ENCODE measurements at places on chromosomes 16 and 17.

DNA sequence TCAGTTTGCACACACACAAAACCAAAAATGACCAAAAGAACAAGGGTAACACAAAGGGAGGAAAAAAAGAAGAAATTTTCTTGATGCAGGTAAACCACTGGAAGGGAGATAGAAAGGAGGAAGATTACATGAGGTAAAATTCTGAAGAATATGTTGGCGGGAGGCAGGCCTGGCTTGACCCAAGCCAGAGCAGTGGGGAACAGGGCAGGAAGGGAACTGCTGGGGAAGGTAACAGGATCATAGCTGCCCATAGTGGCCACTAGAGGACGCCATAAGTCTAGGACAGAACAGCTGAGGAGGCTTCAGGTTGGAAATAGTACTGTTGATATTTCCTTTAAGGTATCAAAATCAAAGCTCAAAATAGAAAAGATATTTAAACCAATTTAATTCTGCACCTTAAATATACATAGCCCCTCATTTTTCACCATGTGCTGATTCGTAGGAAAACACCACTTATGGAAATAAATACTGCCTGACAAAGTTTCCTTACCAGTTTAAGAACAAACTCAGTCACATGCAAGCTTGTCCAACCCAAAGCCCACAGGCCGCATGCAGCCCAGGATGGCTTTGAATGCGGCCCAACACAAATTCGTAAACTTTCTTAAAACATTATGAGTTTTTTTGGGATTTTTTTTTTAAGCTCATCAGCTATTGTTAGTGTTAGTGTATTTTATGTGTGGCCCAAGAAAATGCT is 15.5 kb downstream of the VPS35 start:
- no peak for DNase-seq

GRCh38 chr16:58018803-58019202 is 6.8 kb upstream of the MMP15 start:
- DNase-seq = no peak

GRCh38 chr17:73822371-73822770 is 178.1 kb upstream of the SDK2 start:
- no peak for DNase-seq

GRCh38 chr16:23801378-23801777 is 34.4 kb upstream of the PRKCB start:
- DNase-seq = peak; percentile 56

GRCh38 chr17:58564971-58565370 is 50.5 kb upstream of the MTMR4 start:
- DNase-seq = no peak

- DNase-seq = no peak
These were observed 2.5 kb upstream of the CDYL2 start for GRCh38 chr16:80806927-80807340.

- DNase-seq = no peak
These were observed 5.1 kb upstream of the GGT6 start for GRCh38 chr17:4565209-4566141.

DNA sequence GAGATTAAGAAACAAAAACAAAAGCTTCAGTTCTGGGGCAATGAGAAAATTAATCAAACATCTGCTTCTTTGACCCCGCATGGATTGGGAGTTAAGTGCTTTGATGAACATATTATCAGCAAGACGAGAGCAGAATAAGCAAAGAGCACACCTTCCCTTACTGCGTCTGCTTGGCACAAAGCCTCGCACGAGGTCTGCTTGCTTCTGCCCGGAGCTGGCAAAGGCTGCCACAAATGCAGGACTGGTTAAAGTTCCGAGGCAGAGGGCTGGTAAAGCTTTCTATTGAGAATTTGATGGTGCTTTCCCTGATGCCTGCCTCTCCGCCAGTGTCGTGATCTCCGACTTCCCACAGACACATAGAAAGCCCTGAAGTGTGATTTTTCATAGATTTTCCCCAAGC is 17.0 kb downstream of the VAT1L start:
- no peak for DNase-seq

DNA sequence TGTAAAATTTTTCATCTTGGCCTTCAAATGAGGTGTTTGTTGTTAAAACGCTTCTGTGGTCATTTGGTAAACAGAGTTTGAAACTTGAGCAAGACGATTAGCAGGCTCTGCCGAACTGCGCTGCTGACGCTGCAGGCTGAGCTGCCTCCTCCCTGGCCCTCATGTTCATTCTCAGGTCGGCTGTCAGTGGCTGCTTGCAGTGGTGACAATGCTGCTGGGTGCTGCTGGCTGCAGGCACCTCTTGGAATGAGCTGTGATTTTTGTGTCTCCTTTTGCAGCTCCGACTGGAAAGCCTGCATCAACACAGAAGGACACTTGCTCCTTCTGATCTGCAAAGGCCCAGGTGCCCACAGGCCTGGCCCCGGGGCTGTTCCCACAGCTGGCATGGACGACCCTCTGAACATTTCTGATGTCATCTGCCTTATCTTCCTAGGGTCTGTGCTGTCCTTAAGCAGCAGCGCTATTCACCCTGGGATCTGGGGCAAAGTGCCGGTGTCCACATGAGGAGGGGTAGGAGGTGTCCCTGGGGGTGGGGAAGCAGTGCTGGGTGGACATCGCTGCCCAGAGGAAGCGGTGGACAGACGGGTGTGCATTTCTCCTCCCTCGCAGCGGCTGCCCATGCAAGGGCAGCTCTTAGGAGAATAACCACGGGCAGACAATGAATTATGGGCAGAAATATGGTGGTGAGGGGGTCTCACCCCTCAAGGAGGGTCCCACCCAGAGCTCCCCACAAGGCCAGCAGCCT is 23.1 kb upstream of the OSGIN1 start:
- no peak for DNase-seq

- DNase-seq = no peak
These were observed 39.9 kb downstream of the CDH1 start for GRCh38 chr16:68776821-68777485.

DNA sequence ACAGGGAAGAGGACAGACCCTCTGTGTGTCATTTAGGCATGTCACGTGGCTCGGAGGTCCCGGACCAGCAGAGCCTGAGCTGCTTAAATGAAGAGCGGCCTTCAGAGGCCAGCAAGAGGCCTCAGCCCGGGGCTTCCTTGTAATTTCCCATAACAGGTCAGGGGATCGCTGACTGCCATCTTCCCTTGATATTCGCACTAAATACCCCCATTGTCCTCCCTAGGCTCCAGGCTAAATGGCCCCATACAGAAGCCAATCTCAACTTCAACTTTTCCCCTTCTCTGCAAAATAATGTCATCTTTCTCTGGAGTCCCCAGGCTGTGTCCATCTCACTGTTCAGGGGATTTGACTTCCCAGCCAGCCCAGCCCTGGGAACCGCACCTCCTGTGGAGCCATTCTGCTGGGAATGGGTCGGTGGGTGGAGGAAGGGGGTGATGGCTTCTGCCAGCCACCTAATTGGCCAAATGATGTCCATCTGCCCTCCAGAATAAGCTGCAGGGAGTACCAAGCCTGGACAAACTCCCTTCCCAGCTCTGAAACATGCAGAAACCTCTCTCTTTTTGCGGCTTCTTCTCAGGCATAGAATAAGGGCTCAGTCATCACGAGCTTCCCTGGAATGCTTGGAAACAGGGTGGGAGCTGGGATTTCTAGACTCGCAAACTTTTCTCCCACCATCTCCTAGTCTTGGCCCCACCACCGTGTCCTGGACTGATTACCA is 129.9 kb downstream of the SDK2 start:
- no peak for DNase-seq

- DNase-seq = no peak
These were observed 40.1 kb downstream of the OMG start for GRCh38 chr17:31256936-31257335.

- no peak for DNase-seq
These were observed 3.7 kb upstream of the PGS1 start for GRCh38 chr17:78374631-78375274.

DNA sequence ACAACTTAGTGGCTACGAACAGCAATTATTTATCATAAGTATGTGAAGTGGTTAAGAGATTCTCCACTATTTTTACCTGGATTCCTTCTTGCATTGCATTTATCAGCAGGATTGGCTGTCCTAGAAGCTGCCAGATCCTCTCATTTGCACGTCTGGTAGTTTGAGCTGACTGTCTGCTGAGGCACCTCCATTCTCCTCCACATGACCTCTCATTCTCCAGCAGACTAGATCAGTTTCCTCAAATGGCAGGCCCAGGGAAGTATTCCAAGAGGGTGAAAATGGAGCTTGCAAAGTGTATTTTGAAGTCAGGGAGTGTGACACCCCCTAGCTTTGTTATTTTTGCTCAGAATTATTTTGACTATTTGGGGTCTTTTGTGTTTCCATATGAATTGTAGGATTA is 870.1 kb downstream of the CDH11 start:
- DNase-seq = no peak

DNA sequence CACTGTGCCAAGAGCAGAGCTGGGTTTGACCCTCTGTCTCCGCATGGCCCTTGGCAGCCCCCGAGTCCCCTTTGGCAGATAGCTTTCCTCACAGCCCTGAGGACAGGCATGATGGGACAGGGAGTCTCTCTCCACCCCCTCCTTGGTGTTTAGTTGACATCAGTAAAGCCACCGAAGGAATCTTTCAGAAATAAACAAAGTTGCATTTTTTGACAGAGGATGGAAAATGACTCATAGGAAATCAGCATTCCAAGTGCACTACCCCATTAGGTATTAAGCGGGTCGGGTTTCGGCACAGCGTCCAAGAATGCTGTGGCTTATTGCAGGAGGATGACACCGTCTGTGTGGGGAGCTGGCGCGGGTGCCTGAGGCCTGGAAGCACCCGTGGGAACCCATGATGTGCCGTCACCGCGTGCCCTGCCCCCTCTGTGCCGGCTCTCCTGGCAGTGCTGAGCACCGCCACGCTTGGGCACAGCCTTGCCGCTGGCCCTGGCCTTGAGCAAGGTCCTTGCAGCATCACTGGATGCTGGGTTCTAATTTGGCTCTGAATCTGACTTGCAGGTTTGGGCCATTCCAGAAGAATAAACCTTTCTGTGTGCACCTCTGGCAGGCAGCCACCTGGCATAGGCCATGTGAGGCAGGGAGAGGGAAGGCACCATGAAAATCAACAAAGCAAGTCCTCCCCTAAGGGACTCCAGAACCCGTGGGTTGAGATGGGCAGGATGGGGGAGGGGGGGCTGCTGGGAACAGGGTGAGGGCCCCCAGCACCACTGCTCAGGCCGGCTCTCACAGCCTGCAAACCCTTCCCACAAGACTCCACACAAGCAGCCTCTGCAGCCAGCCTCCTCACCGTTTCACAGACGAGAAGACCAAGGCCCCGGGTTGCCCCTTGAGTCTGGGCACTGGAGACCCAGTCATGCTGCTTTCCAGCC is 50.5 kb upstream of the ZNF469 start:
- DNase-seq = no peak

DNA sequence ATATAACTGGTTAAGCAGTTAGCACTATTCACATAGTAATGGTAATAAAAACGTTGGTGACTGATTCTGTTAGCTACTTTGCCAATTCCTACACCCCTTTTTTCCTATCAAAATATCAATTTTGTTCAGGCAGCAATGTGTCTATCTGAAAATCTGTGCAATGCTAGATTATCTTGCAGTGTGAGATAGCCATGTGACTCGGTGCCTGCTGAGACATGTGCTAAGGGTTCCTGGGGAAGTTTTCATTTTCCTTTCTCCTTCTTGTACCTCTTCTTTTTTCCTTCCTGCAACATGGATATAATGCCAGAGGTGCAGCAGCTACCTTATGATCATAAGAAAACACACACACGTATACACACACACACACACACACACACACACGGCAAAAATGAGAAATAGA is 100.5 kb upstream of the SHISA6 start:
- DNase-seq = no peak

DNA sequence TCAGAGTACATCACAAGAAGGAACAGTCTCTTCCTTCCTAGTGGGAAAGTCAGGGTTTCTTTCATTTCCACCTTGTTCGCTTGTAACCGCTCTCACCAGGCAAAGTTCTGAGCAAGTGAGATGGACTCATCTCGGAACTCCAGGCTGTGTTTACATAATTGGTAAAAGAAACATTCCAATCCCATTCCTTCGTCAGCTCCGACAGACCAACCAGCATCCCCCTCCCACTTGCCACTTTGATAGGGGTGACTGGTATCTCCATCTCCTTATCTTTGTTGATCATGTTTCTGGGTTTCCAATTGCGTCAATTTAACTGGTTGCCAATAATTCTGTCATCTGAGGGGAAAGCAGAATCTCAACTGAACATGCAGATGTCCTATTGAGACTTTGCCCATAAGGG is 36.8 kb upstream of the LYRM9 start:
- no peak for DNase-seq

DNA sequence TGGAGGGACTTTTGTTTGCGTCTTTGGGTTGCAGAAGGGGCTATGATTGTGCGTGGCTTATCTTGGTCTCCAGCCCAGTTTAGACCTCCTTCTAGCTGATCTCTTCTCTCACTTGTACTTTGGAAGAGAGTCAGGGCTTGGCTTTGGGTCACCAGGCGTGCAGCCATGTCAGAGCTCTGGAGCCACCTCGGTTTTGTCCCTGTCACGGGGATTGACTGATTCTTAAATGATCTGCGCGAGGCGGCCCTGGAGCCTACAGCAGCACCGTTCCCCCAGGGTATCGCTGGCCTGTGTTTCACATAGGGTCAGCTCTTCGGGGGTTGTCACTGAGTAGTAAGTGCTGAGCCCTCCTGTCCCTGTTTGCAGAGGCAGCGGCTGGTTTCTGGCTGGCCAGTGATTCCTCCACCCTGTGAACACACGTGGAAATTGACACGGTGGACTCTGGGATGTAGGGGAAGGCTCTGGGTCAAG is 209.8 kb upstream of the CHMP6 start:
- no peak for DNase-seq

DNA sequence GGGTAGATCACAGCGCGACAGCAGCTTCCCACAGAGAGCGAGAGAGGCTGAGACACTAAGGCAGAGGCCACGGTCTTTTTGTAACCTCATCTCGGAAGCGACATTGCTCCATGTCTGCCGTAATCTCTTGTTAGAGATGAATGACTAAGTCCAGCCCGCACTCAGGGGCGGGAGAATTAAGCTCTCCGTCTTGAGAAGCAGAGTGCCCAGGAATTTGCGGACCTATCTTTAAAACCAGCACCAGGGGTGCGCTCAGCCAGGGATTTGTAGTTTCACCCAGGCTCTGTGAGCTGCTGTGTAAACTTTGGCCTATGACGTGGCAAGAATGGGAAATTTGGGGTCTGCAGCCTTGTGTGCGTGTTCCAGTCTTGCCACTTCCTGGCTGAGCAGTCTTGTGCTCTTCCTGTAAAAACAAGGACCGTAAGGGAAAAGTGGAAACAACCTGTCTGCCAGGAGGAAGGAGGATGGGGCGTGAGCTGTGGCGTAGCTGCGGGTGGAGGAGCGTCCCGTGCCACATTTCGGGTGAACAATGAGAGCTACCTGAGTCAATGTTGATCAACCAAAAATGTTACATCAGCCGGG is 16.0 kb upstream of the JPH3 start:
- DNase-seq = no peak

- DNase-seq = no peak
These were observed 17.4 kb downstream of the NF1 start for GRCh38 chr17:31112001-31112661.

Measured in stimulated activated CD8-positive, alpha-beta memory T cell treated with anti-CD3 and anti-CD28 coated beads, Interleukin-15, amount 100 ng/mL, for 24 hours (primary cell).